Lower leg skin (tissue), 4 donors: ENCODE measurements at places on chromosomes 1 and 21.
A peak's percentile ranks its signal among the peaks of the same experiment; 100 is the strongest.

DNA sequence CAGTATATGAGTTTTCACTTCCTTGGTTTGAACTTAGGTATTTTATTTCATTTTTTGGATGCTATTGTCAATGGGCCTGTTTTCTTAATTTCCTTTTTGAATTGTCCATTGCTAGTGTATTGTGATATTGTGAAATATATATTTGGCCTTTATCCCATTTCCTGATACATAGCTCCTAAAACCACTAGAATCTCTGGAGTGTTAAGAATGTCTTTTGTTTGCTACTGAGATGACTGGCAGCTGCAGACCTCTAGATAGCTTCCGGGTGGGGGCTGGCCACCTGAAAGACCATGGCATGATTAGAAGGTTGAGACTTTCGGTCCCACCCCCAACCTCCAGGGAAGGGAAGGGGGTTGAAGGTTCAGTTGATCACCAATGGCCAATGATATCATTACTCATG, 245.4 kb downstream of the KCNJ6 start:
- DNase-seq: no peak

GRCh38 chr1:98203466-98203865, 282.6 kb upstream of the DPYD start:
- DNase-seq: no peak

GRCh38 chr1:241611063-241611462, 29.1 kb downstream of the CHML start:
- DNase-seq: no peak

DNA sequence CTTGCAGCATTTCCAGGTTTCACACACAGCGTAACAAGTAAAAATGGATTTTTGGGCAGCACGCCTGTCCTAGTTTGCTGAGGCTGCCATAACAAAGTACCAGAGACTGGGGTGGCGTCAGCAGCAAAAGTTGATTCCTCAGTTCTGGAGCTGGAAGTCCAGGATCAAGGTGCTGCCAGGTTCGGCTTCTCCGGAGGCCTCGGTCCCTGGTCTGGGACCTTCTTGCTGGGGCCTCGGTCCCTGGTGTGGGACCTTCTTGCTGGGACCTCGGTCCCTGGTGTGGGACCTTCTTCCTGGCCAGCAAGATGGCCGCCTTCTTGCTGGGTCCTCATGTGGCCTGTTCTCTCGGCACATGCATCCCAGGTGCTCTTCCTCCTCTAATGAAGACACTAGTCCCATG, 104.0 kb downstream of the PDE9A start:
- no peak for DNase-seq

DNA sequence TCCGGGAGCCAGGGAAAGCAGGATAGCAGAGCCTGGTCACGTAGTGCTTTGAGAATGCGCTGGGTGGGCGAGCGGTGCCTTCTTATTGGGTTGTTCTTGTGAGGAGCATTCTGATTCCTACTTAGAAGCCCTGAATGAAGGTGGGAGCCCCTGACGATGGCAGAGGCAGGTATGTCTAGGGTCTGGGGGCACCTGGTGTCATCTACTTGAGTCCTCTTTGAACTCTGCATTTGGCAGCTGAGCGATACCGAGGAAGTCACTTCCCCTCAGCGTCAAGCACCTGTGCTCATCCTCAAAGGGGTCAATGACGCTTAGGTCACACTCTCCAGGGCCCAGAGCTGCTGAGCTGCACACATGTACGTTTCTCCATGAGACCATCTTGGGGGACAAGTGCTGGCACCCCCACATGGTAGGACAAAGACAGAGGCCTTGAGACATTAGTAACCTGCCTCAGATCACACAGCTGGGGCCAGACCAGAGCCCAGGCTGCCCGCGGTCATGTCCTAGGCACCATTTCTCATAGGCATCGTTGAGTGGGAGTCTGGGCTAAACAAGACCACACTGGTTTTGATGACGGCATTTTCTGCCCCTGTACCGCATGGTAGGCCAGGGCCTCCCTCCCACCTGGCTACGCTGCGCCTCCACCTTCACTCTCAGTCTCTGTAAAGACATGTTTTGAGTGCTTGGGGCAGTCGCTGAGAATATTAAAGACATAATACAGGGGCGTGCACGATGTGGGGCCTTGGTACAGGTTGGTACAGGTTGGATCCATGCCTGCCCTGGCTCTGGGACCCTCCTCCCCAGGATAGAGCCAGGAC, 69.1 kb upstream of the ABCG1 start:
- DNase-seq: no peak

- DNase-seq: no peak
Observed at GRCh38 chr1:225451340-225451739, 23.5 kb upstream of the LBR start.

- DNase-seq: no peak
Observed at GRCh38 chr1:4611563-4612341, 42.7 kb upstream of the AJAP1 start.

- DNase-seq: peak; percentile 91
Observed at GRCh38 chr1:41662061-41662764, 177.7 kb upstream of the EDN2 start.
